ENCODE measurements at places on chromosomes 5 and 9.

GRCh38 chr5:14261856-14262611 is 118.9 kb downstream of the TRIO start:
- DNase-seq, result no peak

DNA sequence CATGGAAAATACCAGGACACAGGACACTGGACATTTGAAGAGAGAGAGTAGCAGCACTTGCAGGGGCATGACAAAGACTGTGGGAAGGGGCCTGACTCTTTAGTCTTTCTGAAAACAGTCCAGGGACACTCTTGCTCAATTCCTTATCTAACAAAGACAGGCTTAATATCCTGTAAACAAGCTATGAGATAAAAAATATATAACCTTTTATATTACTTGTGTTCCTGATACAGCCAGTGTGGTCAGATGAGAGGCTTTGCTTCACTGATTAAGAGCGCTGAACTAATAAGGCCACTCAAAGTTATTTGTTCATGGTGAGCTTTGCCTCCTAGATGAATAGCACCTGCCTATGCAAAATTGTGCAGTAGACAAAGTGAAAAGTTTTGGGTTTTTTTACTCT is 518.7 kb downstream of the LRRC70 start:
- no peak for DNase-seq

- DNase-seq, result no peak
Measured at GRCh38 chr9:98500337-98500919, 208.3 kb downstream of the GABBR2 start.

- no peak for DNase-seq
Measured at GRCh38 chr9:114430457-114430856, 42.7 kb upstream of the AKNA start.

- DNase-seq, result no peak
Measured at GRCh38 chr5:93637697-93638096, 54.7 kb downstream of the NR2F1 start.

GRCh38 chr5:152116934-152117333 is 192.3 kb upstream of the GLRA1 start:
- DNase-seq, result no peak

- DNase-seq, result peak; percentile 1
Measured at GRCh38 chr9:133534346-133535291, at the start of gene ADAMTSL2. ADAMTSL2 (plus strand) TSS chr9:133534704; CDS start chr9:133536713, 2,009 bp downstream.

DNA sequence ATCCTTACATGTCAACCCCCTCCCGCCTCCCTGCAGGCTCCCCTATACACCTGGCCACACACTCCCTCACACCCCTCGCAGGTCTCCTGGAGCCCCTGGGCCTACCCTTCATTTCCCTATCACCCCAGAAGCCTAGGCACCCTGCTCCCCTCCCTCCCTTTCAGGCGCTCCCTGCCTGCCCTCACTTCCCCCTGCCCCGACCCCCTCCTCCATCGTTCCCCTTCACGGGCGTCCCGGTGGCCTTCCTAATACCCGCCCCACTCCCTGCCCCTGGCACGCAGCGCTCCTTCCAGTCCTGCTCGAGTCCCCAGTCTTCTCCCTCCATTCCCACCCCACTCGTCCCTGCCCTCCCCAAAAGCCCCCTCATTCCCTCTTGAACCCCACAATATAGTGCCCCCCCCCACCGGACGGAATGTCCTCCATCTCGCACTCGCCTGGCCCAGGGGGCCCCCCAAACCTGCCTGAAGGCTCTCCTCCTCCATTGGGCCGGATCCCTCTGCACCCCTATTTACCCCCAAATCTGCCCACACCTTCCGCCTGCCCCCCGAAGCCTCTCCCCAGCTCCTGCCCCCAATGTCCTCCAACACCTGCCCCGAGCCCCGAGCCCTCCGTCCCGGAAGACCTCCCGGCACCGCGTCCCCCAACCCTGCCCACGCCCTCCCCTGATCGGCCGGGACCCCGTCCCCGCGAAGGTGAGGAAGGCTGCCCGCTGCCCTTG is 746 bp downstream of the STRBP start:
- no peak for DNase-seq

DNA sequence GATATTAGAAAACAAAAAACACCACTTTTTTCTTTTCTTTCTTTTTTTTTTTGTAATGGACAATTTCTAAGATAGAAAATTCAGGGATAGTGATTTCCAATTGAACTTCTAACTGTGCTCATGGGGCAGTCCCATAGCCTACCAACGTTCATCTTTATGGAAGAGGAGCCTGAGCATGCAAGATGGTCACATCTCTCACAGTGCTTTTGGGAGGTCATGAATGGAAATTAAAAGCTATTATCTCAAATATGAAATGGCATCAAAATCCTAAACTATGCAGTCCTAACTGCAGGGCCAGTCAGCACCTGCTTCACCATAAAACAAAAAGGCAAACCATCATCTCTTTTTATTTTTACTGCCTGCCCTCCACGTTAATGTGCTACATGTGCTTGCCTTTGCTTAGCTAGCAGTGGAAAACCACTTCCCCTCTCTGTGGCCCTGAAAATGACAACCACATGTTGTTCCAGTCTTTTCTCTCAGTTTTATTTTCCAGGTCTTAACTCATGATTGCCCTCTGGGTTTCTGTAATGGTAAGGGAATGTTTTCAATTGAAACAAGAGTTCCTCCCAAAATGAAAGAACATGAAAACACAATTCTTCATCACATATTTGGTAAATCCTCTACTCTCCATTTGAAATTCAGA is 16.7 kb downstream of the IFNB1 start:
- DNase-seq, result no peak

- DNase-seq, result no peak
Measured at GRCh38 chr5:40873286-40873880, 32.2 kb downstream of the CARD6 start.

GRCh38 chr9:116900543-116900942 is 213.4 kb downstream of the TRIM32 start:
- DNase-seq, result no peak

DNA sequence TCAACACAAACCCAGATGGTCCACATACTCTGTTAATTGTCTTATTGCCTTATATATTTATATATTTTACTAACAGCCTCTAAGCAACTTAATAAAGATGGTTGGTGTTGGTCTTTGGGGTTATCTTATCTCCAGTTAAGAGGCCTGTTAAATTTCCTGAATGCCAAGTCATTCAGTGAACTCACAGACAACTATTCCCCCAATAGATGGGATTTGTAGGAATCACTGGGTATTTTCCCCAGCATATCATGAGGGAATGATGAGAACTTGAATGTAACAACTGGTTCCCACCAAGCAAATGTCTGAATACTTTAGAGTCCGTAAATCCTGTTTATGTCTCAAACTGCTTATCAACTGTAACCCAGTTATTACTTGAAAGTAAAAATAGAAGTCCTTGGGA is 42.7 kb upstream of the RETREG1 start:
- DNase-seq, result no peak

GRCh38 chr9:2466703-2467102 is 154.9 kb upstream of the VLDLR start:
- no peak for DNase-seq

DNA sequence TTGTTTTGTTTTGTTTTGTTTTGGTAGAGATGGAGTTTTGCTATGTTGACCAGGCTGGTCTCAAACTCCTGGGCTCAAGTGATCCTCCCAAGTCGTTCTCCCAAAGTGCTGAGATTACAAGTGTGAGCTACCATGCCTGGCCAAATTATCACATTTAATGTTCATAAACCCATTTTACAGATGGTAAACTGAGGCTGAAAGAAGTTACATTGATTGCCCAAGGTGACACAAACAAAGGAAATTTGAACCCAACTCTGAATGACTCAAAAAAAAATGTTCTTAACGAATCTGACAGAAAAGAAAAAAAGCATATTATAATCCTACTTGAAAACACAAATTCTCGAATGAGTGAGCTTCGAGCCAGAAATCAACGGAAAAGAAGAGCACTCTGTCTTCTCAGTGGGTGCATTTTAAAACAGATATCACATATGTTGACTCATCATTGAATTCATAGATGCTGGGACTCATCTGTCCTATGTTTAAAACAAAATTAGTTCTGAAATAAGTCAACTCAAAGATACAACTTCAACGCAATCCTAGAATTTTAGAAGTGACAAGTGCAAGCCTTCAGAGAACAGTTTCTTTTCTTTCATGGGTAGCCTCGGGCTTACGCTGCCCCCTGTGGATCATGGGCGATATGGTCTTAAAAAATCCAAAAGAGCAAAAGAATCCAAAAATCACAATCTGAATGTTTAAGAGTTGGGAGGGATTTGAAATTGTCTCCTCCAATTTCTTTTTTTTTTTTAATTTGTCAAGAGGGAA is 28.4 kb downstream of the TIMD4 start:
- DNase-seq, result no peak

GRCh38 chr9:110016340-110016739 is 191.6 kb downstream of the C9orf152 start:
- DNase-seq, result no peak

- DNase-seq, result no peak
Measured at GRCh38 chr5:448061-448765, 5.2 kb downstream of the EXOC3 start.

DNA sequence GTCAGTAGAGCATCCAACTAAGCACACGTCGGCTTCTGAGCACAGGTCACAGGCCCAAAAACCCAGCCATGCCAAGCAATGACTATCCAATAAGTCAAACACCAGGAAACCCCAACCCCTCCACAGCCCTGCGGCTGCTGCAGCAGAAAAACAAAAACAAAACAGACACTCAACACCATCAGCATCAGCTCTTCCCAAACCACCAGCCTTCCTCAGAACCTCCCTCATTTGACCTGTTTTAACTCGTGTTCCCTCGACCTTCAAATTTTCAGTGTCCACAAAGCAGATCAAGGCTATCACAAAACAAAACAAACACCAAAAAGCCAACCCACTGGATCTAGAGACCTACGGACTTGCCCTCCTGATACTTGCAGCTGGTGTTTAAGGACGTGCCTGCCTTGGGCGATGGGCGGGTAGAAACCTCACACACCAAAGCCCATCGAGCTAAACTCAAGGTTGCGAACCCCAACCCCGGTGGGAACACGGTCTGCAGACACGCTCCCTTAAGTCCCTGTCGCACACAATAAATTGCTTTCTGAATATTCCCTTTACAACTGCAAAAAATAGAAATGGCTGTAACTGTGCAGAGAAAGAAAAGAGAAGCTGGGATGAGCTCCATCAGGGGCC is 247.1 kb upstream of the ANKRD55 start:
- no peak for DNase-seq

GRCh38 chr9:482739-483138 is 268.1 kb downstream of the DOCK8 start:
- no peak for DNase-seq

DNA sequence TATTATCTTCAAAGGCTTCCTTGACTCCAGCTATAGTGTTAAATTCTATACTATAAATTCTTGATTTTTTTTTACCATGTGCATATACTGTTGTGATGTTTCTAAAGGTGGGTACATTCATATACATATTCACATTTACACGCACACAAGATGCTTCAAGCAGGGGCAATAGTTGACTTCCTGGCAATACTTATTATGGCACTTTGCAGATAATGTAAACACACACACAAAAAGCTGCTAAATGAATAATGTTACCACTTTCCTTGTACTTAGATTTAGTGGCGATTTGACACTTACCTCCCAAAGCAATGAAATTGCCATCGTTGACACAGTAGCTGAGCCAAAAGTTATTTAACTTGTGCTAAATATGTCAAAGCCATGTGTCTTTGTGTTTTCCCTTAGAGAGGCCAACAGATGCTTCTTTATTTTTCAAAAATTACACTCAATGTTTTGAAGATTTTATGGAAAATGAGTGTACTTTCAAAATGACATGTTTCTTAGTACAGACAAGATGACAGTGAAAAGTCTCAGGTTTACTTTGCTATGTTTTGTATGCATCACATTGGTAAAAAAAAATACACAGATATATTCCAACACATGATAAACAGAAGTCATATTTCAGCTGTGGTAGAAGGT is 12.2 kb upstream of the ERAP2 start:
- DNase-seq, result peak; percentile 32

DNA sequence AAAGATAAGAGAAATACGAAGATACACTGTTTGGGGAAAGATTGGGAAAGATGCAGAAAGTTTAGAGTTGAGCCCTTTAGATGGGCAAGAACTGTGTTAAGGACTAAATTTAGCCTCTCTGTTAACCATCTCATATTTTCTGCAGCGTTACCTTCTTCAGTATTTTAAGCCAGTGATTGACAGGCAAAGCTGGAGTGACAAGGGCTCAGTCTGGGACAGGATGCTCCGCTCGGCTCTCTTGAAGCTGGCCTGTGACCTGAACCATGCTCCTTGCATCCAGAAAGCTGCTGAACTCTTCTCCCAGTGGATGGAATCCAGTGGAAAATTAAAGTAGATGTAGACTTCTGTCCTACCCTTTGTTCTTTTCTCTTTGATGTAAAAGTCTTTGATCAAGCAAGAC is 26.4 kb upstream of the LNPEP start:
- DNase-seq, result no peak

GRCh38 chr9:131382850-131383729 is 10.8 kb upstream of the PRRC2B start:
- peak; percentile 44 for DNase-seq

- DNase-seq, result no peak
Measured at GRCh38 chr9:101478906-101479305, 43.3 kb upstream of the ALDOB start.

DNA sequence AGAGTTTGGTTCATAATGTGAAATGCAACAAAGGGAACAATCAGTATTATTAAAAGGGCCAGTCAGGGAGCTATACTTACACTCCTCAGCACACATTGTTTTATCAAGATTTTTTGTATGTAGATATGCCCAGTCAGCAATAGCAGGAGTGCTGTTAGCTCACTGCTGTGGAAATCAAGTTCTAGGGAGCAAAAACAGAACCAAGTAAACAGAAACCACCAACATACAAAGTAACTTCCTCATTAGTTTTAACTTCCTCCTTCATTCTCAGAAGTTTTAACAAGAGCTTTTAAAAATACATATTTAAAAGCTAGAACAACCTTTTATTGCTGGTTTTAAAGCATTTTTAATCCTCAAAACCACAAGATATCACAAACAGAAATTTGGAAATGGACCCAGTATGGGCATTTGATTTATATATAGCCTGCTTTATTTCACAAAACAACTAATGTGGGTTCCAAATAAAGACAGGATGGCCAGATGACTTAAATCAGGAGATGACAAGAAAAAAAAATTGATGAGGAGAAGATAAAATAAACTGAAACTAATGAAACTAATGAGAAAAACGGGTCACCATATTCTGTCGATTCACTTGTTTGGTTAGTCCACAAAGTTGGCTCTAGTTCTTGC is 178.5 kb downstream of the ADAMTS12 start:
- no peak for DNase-seq

DNA sequence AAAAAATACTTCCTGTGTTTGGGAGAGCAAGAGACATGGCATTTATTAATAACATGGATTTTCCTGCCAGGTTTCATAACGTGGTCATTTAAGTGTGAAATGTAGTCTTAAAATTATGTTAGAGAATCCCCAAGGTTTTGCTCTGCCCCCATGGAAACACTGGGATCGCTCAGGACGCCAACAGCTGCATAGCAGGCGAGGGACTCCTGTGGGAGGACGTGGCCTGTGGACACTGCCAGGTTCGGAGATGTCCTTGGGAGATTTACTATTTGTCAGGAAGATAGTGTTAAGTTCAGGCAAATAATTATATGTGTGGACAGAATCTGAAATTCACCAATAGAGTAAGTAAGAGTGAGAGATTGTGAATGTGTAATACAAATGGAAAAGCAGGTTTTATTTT is 977 bp downstream of the BTNL9 start:
- no peak for DNase-seq

All from NCI-H446 treated with DMSO at 0.1 percent for 48 hours (cell line).